Activated CD4-positive, alpha-beta T cell treated with anti-CD3 and anti-CD28 coated beads for 4 hours (primary cell): ENCODE measurements at places on chromosomes 12 and 14.

- DNase-seq = no peak
Measured at GRCh38 chr12:49809906-49810389, 18.3 kb downstream of the NCKAP5L start.

- DNase-seq = no peak
Measured at GRCh38 chr12:67428431-67428830, 159.3 kb downstream of the CAND1 start.

- DNase-seq = no peak
Measured at GRCh38 chr12:104181313-104181712, 34.3 kb upstream of the TXNRD1 start.

- DNase-seq = no peak
Measured at GRCh38 chr12:53927220-53928029, 11.2 kb upstream of the HOXC13 start.

DNA sequence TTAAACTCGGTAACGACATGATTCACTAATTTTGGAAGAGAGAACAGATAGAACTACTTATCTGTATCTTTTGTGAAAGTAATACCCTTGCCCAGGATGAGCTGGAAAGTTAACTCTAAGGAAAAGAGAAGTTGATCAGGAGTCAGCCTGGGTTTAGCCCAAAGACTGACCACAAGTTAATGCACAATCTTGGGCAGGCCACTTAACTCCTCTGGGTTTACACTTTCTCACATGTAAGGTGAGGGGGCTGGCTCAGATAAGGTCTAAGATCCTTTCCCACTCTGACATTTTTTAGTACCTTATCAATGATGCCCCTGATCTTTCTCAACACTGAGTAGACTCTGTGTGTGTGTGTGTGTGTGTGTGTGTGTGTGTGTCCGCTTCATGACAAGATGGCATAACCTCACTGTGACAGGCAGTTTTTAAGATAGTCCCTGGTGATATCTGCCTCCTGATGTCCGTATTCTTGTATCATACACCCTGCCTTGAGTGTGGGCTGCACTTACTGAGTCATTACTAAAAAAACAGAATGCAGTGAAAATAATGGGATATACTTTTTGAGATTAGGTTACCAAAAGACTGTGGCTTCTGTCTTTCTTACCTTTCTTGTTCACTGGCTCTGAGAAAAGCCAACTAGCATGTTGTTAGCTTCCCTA lies 56.2 kb upstream of the CCDC198 start:
- no peak for DNase-seq

GRCh38 chr12:16506394-16506793 lies 99.6 kb downstream of the LMO3 start:
- no peak for DNase-seq

- no peak for DNase-seq
Measured at GRCh38 chr14:68309616-68310015, 483.3 kb downstream of the ZFP36L1 start.

DNA sequence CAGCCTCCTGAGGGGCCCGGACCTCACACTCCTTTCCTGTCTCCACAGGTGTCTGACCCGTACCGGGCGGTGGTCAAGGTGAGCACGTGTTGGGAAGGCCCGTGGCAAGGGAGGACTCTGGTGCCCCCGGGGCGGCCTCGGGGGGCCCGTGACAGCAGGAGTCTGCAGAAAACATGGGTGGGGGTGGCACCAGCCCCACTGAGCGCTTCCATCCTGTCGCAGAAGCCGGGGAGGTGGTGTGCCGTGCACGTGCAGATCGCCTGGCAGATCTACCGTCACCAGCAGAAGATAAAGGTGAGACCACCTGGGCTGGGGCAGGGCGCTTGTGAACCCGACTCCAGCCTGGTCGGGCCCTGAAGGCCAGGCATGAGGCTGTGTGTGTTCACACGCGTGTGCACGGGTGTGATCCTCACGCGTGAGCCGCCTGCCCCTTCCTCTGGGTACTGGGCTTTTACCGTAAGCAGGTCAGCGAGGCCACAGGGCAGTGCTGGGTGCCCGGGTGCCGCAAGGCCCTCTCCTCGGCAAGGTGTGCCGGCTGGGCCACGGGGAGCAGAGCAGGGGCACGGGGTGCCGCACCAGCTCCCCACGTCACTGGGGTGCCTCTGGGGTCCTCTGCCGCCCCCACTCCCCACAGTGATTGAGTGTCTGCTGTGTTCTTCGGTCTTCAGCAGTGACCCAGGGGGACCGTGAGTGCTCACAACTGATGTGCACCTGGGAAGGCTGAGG lies 35.9 kb downstream of the LRCOL1 start:
- DNase-seq = no peak

DNA sequence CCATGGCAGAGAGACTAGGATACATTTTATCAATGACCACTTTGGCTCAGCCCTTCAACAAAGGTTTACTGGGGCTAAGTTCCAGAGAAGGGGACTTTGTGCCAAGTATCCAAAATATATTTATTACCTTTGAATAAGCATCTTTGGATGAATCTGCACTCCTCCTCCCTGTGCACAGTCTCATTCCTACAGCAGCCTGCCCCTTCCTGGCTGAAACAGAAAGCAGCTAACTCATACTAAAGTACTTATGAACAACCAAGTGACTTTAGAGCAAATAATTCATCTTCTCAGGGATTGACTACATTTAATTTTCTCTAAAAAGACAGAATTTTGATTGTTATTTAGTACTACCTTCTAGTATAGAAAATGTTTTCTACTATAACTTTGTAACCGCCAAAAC lies 47.8 kb upstream of the ETV6 start:
- no peak for DNase-seq

DNA sequence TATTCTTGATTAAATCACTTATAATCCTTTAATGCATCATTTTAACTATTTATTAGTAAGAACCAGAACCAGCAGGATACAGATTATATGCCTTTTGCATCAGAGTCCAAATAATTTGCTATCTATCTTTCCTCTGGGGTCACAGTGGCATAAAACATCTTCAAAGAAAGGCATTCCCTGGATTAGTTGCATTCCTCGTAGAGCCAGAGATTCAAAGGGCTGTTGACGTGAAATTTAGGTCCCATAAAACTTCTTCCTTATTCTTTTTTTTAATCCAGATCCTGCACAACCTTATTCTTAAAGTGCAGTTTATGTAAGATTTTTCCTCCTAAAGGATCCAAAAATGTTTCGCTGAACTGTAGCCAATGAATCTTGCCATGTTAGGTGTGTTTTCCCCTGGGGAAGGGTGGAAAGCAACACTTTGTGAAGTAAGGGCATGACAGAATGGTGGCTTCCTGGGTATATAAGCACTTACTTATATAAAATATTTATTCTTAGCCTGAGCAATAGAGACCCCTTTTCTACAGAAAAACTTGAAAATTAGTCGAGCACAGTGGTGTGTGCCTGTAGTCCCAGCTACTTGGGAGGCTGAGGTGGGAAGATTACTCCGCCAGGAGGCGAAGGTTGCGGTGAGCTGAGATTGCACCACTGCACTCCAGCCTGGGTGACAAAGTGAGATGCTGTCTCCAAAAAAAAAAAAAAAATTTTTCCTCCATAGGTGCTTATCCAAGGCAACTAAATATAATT lies 208.7 kb downstream of the PCNX1 start:
- DNase-seq = no peak

- DNase-seq = no peak
Measured at GRCh38 chr12:75439930-75440329, 40.6 kb upstream of the GLIPR1 start.

DNA sequence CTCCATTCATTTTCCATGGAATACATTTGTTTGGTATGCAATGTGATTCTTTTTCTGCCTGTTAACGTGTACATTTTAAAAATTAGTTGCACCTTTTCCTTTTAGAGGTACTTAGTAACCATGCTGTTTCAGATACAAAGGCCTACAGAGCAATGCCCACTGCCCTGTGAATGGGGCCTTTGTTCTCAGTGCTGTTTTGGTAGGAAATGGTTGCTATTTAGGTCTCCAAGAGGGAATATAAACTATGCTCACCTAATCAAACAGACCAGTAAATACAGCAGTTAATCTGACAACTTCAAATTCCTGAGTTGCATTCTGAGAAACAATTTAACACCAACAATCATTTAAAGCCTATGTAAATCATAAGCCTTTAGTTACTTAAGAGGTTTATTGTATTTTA lies 188.7 kb downstream of the BCAT1 start:
- DNase-seq = no peak
